Stimulated activated CD8-positive, alpha-beta memory T cell treated with anti-CD3 and anti-CD28 coated beads, Interleukin-7, amount 100 ng/mL, for 1 hour (primary cell): ENCODE measurements at places on chromosomes 4 and X.

DNA sequence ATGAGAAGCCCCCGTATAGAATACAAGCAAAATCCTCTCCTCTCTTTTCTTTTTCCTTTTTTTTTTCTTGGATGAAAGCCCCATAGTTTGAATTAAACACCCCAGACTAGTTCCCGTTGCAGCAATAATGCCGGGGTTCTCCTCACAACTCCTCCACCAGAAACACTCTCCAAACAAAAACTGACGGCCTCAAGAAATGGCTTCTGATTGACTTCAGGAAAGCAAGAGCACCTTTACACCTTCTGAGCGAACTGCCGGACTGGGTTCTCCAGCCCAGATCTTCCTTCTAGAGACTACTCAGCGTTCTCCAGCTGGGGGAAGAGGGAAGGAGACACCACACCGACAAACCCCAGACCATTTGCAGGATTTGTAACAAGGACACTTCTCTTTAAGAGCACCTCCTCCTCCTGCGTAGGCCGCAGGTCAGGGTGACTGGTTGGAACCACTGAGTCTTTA, 4.0 kb downstream of the HAND2 start:
- DNase-seq, result no peak

GRCh38 chr4:13907255-13907751, 279.8 kb upstream of the BOD1L1 start:
- no peak for DNase-seq

GRCh38 chr4:184750926-184751584, 17.2 kb upstream of the CENPU start:
- DNase-seq, result no peak

DNA sequence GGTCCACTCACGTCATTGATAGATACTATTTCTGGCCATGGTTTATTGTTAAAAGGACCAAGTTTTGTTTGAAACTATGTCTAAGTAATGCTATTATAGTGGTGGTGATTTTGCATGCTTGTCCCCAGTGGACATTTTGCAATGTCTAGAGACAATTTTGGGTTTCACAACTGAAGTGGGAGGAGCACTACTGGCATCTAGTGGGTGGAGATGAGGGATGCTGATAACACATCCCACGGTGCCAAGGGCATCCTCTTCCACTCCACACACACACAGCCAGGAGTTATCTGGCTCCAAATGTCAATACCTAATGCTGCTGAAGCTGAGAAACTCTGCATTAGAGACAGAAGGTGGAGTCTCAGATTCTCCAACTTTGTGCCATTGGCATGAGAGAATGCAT, 131.2 kb downstream of the FRMPD4 start:
- no peak for DNase-seq
